ENCODE measurements at places on chromosomes 1 and 21.

GRCh38 chr1:15876357-15877055, 29.0 kb downstream of the SPEN start:
- DNase-seq: no peak

DNA sequence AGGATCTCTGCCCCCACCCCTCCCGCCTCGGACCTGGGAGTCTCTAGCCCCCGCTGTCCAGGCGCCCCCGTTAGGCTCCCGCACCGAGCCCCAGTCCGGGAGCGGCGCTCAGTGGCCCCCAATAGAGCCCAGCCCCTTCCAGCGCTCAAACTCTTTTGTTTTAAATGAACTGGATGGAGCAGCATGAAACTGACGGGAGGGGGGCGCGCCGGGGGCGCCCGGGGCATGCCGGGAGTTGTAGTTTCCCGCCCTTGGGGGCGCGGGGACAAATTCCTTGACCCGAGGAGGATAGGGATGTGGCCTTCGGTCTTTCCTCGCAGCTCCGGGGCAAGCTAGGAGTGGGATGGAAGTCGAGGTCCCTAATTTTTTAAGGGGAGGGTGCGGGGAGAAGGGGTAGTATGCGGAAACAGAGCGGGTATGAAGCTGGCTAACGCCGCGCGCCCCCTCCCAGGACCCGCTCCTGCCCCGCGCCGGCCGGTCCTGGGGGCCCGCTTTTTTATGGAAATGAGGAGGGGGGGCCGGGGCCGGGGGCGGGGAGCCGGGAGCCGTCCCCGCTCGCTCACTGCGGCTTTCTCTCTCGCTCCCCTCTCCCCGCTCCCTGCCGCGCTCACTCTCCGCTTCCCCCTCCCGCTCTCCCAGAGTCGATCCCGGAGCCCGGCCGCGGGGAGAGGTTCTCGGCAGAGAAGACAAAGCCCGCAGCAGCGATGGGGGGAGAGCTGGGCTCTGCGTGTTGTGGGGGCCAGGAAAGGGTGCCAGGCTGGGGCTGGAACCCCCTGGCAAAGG, at the start of gene MEX3A:
MEX3A (minus strand) TSS at position 157 of the 783 bp plus-strand sequence. CDS start 467 bp downstream, outside the sequence.
- no peak for DNase-seq

DNA sequence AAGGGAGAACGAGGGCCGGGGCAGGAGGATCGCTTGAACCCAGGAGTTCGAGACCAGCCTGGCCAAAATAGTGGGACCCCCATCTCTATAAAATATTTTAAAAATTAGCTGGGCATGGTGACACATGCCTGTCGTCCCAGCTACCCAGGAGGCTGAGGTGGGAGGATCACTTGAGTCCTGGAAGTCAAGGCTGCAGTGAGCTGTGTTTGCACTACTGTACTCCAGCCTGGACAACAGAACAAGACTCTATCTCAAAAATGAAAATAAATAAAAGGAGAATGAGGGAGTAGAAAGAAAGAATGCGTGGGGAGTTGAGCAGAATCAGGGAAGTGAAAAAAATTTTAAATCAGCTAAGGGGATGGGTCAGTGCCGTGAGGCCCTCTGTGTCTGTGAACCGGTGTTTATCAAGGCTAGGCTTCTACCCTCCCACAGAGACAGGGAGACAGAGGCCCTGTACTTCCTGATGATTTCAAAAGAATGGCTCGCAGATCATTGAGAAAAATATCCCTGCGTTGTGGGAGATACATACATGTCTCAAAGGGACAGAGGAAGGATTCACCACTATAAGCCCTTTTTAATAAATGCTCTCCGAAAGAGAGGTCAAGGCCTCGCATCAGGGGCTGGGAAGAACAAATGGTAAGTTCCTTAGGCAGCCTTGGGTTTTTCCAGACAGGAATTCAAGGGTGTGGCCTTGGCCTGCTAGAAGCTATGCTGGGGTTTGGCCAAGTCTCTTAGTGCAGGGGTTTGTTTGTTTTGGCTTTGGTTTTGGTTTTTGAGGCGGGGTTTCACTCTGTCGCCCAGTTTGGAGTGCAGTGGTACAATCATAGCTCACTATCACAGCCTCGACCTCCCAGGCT, 20.7 kb downstream of the IL10RB start:
- DNase-seq: no peak

GRCh38 chr21:31339721-31340120, 4.3 kb downstream of the TIAM1 start:
- no peak for DNase-seq

DNA sequence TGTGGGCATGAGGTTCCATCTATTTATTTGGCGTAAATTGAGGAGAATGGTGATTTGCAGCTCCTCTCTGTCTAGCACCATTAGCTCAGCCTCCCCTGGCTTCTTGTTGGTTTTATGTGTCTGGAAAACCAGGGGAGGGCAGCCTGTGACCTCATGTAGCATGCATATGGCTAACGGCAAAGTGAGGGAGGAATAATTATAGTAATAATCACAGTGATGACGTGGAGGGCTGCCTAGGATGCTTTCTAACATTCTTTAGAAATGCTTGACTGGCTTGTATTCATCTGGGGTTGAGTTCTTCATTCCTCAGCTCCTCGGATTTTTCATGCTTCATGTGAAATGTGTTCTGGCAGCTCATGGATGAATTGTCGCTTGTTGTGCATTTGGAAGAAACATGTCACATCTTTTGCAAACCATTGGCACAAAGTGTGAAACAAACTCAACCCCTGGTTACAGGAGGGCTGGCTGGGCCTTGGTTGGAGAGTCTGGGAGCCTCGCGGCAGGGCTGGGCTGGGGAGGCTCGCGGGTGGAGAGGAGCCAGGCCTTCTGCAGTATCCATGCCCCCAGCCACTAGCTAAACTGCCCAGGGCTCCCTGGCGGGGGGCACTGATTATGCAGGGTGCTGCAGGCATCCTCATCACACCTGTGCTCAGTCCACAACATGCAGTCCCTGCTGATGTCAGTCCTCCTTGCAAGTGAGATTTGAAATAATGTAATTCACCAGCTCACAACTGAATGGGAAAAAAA, 149.6 kb downstream of the DISC1 start:
- DNase-seq: peak; percentile 87

DNA sequence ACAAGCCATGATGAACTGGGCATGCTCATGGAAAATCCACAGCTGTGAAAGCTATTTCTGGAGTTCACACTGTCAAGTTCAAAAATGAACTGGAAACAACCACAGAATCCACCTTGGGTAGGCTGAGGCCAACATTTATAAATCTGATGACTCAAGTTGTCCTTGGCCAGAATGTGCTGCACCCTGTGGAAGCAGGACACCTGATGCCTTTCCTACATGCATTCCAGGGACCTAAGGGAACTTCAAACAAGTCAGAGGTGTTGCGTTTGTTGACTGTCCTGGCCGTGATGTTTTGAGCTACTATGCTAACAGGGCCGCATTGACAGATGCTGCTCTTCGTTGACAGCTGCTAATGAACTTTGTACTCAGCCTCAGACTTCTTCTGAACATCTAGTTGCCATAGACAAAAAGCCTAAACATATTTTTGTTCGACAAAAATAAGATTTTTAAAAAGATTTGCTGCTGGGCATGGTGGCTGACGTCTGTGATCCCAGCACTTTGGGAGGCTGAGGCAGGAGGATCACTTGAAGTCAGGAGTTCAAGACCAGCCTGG, 127.9 kb upstream of the SLC45A1 start:
- DNase-seq: no peak

- DNase-seq: no peak
Measured at GRCh38 chr1:25771221-25772114, 28.5 kb upstream of the SELENON start.

- no peak for DNase-seq
Measured at GRCh38 chr21:36962098-36962780, 4.2 kb downstream of the HLCS start.

- no peak for DNase-seq
Measured at GRCh38 chr1:201103666-201104065, 8.6 kb downstream of the CACNA1S start.

DNA sequence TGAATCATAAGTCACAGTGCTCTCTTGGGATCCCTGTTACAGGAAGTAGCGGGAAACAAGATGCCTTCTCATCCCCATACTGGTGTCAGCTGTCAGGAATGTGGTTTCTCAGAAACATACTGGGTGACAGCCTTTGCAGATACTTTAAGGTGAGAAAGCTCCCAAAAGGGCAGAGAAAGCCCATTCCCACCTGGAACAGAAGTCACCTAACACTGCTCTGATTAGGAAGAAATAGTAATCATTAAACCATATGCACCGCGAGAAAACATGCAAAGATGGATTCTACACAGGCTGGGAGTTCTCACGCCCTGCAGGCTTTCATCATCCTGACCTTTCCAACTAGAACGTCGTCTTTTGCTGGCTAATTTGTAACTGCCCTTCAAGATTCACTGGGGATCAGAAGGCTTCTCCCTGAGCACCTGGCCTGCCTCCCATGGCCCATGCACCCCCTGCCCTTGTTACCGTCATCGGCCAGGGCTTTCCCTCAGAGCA, 46.2 kb upstream of the SLC44A3 start:
- no peak for DNase-seq

- DNase-seq: no peak
Measured at GRCh38 chr1:83637586-83637985, 361.3 kb downstream of the TTLL7 start.

DNA sequence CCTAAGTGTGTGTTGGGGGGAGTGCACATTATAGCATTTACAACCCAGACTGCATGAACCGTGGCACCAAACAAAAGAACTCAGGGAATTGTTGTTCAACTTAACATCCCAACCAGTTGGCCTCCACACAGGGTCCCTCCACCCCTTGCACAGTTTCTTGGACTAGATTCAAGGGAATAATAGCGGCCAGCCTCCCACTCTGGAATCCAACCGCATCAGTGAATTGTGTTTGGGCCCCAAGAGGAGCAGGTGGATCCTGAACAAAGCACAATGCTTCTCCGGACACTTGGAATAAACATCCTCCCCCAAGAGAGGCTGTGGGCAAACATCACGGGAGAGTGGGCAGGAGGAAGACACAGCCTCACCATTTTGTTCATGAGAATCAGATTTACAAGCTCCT, 18.2 kb downstream of the CD34 start:
- DNase-seq: no peak

- no peak for DNase-seq
Measured at GRCh38 chr21:34814529-34814951, 145.7 kb downstream of the CLIC6 start.

DNA sequence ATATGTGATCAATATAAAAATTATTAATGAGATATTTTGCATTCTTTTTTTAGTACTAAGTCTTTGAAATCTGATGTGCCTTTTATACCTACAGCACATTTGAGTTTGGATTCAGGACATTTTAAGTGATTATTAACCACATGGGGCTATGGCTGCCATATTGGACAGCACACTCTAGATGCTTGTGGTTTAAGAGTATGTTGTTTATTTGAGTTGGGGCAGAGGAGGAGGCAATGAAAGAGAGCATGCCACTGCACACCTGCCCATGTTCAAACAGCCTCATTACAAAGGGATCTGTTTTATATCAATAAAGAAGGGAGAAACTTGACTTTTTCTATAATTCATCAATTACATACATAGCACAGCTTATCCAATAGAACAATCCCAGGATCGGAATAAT, 99.4 kb upstream of the EDEM3 start:
- DNase-seq: no peak

DNA sequence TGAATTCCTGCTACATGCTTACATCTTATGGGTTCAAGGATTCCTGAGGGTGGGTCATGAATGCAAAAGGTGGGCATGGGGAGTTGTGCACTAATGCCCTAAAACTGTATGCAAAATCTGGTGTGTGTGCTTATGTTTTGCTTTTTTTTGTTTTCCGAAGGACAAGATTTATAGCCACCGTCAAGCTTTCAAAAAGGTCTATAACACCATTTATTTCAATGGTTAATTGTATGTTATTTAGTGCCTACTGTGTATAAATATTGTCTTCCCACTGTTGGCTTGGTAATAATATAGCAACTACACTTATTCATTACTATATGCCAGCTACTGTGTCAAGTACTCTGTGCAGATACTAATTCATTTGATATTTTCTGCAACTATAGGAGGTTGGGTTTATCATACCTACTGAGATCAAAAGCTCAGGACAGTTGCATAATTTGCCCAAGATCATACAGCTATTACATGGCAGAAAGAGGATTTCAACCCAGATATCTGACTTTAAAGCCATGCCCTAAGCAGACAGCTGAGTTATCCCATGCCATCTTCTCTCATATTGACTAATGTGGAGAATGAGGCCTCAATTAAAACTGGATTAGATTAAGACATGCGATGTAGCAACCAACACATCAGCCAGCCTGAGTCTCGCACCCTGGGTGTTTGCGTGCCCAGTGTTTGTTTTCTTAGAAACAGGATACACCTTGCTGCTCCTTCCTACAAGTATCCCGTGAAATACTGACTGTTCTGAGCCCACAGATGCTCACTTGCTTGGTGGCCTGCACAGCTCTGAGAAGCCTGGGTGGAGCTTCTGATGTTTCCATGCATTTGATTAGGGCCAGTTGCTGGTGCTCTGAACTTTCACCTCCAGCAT, 34.6 kb downstream of the GADD45A start:
- no peak for DNase-seq

DNA sequence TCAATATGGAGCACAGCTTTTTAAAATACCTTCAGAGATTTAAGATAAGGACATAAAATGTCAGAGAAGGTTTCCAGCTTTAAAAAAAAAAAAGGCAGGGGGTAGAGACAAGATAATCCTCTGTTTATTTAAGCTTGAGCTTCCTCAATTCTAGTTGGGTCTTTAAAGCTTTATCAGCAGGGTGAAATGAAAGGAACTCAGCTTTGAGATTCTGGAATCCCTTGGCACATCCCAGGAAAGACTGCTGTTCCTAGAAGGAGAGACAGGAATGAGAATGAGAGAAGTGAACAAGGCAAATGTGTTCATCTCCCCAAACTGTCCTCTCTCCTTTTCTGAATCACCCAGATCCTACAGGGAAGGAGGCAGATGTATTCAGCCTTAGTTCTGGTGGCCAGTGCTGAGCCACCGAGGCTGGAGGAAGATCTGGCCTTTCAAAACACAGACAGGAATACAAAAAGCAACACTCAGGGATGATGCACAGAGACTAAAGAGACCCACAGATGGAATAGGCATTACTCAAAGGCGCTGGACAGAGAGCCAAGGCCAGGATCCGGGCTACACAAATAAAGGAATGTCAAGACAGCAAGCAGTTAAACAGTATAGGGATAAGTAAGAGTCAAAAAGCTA, 385.8 kb upstream of the DUSP10 start:
- no peak for DNase-seq

GRCh38 chr1:154982341-154982740, 803 bp upstream of the FLAD1 start:
- DNase-seq: no peak

GRCh38 chr1:85316321-85316720, 39.9 kb upstream of the BCL10 start:
- no peak for DNase-seq

GRCh38 chr1:71586030-71586429, 505.2 kb upstream of the ZRANB2 start:
- DNase-seq: no peak

- DNase-seq: no peak
Measured at GRCh38 chr1:162021124-162021523, 2.5 kb downstream of the OLFML2B start.

- DNase-seq: no peak
Measured at GRCh38 chr1:215584389-215584788, 17.3 kb downstream of the KCTD3 start.

GRCh38 chr1:159916242-159917051, 8.9 kb downstream of the TAGLN2 start:
- DNase-seq: peak; percentile 68

GRCh38 chr21:18026359-18026758, 207.2 kb upstream of the C21orf91 start:
- DNase-seq: no peak

Data from fibroblast of skin of left quadriceps (primary cell).